ENCODE measurements at places on chromosomes 11 and 22. TPM values are rescaled to one million over a fixed set of nuclear protein-coding genes. Genes with fewer than 3 reads are reported as not detected.

DNA sequence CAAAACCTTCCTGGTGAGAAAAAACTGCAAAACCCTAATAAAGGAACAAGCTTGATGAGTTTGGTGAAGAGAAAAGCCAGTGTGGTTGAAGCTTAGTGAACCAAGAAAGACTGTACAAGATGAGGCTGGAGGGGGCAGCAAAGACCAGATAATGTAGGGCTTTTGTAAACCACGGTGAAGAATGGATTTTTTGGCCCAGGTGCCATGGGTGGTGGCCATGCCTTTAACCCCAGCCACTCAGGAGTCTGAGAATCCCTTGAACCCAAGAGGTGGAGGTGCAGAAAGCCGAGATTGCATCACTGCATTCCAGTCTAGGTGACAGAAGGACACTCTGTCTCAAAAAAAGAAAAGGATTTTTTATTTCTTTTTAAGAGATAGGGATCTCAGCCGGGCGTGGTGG lies 5.0 kb upstream of the ZDHHC5 start:
- no peak for DNase-seq

GRCh38 chr11:99739464-99740089 lies 718.8 kb downstream of the CNTN5 start:
- DNase-seq = no peak

- no peak for DNase-seq
Measured at GRCh38 chr11:47863898-47864430, 15.8 kb upstream of the NUP160 start.

- peak; percentile 47 for DNase-seq
Measured at GRCh38 chr11:128501632-128502549, 85.5 kb downstream of the ETS1 start.

DNA sequence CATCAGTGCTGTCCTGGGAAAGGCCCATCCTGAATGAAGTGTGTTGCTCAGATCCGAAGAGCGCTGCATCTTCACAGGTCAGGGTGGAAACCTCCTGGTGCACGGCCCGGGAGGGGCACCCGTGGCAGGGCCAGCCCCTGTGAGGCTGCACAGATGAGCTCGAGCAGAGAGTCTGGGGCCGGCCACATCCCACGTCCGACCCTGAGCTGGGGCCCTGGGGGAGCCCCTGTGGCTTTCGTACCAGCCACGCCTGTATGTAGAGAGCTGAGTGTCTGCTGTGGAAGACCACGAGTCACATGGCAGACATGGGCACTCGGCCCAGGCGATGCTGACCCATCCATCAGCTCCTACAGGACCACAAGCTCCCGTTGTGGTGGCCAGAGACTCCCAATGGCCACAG lies 24.9 kb upstream of the SEPTIN5 start:
- no peak for DNase-seq

Gene ARFGAP3
- 183 TPM for total RNA-seq

All from adrenal gland (tissue), 19 donors.